ENCODE measurements at places on chromosomes 12 and 14. TPM values are rescaled to one million over a fixed set of nuclear protein-coding genes. Genes with fewer than 3 reads are reported as not detected.

Gene RD3L
- total RNA-seq = not detected

Gene GLI1
- total RNA-seq = 3.4 TPM

Gene SLC15A5
- not detected for total RNA-seq

Gene HVCN1
- 0.53 TPM for total RNA-seq

Gene TBX3
- 5.2 TPM for total RNA-seq

Gene TTC8
- total RNA-seq = 17.4 TPM

Gene PHLDA1
- 321 TPM for total RNA-seq

Gene ACVRL1
- 0.61 TPM for total RNA-seq

Gene SDSL
- total RNA-seq = 9.1 TPM

All from hair follicular keratinocyte (primary cell).